ENCODE measurements at places on chromosomes 2 and 18. TPM values are rescaled to one million over a fixed set of nuclear protein-coding genes. Genes with fewer than 3 reads are reported as not detected.

DNA sequence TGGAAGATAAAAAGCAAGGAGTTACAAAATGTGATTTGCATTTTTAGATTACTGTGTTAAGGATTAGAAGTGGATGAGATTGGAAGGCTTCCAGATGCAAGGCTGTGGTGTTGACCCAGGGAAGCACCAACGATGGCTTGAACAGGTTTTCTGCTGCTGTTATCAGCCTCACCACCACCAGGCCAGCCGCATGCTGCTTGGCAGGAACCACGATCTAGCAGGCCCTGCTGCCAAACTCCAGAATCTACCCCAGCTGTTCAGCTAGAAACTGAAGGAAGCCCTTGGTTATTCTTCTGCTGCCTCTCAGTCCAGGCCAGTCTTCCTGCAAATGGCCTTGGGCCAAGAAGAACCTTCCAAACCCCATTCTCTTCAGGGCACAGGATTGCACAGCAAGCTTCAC lies 133.9 kb downstream of the MTCL1 start:
- DNase-seq = no peak

DNA sequence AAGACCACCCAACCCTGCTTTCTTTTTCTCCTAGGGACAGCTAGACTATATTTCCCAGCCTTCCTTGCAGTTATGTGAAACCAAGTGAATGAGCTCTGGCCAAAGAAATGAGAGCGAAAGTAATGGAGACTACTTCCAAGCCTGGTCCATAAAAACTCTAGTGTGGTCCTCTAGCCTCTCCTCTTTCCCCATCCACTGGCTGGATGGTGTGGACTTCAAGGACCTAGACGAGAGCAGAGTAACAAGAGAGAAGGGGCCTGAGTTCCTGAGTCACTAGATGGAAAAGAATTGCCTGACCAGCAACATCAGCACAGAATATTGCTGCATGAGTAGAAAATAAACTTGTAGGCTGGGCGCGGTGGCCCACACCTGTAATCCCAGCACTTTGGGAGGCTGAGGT lies 2.9 kb upstream of the TMSB10 start:
- DNase-seq = no peak

- no peak for DNase-seq
Measured at GRCh38 chr2:6312367-6312766, 553.3 kb downstream of the CMPK2 start.

- no peak for DNase-seq
Measured at GRCh38 chr2:22729466-22729865, 655.5 kb upstream of the KLHL29 start.

DNA sequence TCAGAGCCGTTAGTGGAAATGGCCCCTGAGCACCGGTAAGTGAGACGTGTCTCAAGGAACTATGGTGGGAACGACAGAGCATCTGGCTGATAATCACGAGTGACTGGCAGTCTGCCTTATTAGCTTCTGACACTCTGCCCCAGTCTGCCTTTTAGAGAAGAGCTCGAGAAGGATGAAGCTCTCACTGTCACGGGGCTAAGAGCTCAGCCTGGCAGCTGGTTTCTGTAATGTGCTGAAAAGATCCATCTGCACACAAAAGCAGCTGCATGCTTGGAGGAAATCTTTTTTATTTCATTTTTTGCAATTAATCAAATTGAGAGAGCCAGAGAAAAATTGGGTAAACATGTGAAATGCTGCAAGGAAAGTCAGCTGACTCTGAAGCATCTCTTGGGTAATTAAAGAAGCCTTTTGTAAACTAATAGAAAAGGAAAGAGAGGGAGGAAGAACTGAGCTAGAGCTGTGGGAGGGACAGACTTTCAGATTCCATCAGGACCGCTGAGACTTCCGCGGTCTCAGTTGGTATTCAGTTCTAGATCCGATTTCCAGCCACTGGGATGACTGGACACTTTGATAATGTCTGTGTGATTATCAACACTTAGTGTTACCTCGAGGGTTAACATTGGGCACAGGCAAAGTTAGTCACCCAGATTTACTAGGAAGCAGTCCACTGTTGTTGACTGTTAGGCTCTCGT lies 24.4 kb downstream of the MBP start:
- no peak for DNase-seq

- DNase-seq = no peak
Measured at GRCh38 chr2:210715560-210716082, 159.2 kb downstream of the CPS1 start.

- no peak for DNase-seq
Measured at GRCh38 chr2:222294996-222295367, 3.8 kb downstream of the PAX3 start.

- DNase-seq = no peak
Measured at GRCh38 chr2:239456940-239457339, 56.1 kb upstream of the HDAC4 start.

DNA sequence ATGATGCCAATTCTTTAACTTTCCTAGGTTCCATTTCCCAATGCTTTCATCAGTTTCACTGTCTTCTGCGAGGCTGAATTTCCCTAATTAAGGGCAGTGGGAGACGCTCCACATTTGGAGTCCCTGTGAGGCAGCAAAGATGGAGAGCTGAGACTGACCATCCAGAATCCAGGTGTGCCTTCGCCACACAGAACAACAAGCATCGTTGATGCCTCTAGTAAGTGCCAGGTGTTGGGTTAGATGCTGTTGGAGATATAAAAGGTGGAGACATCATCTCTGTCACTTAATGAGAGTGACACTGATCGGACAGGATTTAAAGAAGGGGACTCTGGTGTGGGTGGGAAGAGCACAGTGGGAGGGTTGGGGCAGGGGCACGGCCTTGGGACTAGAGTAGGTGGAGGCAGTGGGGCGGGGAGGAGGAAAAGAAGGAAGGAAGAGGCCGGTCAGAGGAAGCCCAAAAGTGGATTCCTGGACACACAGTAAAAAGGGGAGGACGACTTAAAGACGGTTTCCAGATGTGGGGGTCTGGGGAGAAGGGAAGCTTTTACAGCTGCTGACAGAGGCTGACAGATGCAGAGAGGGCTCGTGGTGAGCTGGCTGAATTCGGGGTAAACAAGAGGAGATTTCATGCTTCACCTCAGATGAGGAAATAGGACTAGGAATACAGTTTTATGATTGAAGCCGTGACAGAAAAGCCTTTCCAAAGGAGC lies 113.0 kb downstream of the BCL2 start:
- no peak for DNase-seq

DNA sequence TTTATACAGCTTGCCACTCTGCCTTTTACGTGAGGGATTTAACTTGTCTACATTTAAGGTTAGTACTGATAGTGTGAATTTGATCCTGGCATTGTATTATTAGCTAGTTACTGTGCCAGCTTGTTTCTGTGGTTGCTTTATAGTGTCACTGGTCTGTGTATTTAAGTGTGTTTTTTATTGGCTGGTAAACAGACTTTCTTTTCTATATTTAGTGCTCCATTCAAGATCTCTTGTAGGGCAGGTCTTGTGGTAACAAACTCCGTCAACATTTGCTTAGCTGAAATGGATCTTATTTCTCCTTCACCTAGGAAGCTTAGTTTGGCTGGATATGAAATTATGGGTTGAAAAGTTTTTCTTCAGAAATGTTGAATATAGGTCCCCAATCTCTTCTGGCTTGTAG lies 1971.0 kb upstream of the LRRTM1 start:
- no peak for DNase-seq

The RNF103 gene
- 41.0 TPM for total RNA-seq

The TRAPPC12 gene
- total RNA-seq = 45.5 TPM

The KCNG2 gene
- total RNA-seq = not detected

The FNDC4 gene
- 24.0 TPM for total RNA-seq

The MTIF2 gene
- 24.1 TPM for total RNA-seq

The PLEKHM3 gene
- total RNA-seq = 31.4 TPM

Data from omental fat pad (tissue), 4 donors.